ENCODE measurements at places on chromosomes 4 and X. TPM values are rescaled to one million over a fixed set of nuclear protein-coding genes. Genes with fewer than 3 reads are reported as not detected.

DNA sequence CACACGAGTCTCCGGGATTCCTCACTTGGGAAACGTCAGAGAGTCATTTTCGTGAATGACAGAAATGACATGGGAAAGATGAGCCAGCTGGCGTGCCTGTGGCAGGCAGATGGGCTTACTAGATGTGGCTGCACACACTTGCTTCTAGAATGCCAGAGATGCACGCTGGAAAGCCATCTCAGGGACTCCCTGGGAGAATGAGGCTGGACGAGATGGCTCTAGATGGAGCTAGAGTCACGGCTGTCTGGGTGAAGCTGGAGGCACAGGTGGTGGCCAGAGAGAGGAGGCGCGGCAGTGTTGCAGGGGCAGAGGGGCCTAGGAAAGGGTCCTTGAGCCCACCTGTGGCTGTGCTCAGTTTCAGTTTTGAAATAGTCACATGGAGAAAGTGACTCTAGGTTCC is 26.0 kb downstream of the TKTL1 start:
- DNase-seq = no peak

- DNase-seq = no peak
Observed at GRCh38 chr4:181659202-181659601, 584.0 kb upstream of the TENM3 start.

DNA sequence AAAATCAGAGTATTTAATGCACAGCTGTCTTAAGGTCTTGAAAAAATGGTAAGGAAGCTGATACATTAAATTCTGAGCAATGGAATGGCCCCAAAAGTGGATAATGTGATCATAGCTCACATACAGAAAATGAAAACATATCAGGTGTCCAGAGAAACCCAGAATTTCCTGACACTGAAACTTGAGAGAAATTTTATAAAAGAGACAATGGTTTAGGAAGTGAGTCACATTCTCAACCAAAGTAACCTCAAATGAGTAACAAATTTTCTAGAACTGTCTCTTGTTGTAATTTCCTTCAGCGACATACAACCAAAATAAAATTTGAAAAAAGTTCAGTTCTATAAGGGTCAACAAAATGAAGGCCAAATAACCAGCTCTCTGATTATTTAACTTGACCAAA is 37.4 kb upstream of the PACRGL start:
- no peak for DNase-seq

The EXOSC9 gene
- 12.6 TPM for total RNA-seq

- DNase-seq = no peak
Observed at GRCh38 chrX:104852241-104852640, 286.2 kb downstream of the IL1RAPL2 start.

The MAGEC3 gene
- not detected for total RNA-seq

DNA sequence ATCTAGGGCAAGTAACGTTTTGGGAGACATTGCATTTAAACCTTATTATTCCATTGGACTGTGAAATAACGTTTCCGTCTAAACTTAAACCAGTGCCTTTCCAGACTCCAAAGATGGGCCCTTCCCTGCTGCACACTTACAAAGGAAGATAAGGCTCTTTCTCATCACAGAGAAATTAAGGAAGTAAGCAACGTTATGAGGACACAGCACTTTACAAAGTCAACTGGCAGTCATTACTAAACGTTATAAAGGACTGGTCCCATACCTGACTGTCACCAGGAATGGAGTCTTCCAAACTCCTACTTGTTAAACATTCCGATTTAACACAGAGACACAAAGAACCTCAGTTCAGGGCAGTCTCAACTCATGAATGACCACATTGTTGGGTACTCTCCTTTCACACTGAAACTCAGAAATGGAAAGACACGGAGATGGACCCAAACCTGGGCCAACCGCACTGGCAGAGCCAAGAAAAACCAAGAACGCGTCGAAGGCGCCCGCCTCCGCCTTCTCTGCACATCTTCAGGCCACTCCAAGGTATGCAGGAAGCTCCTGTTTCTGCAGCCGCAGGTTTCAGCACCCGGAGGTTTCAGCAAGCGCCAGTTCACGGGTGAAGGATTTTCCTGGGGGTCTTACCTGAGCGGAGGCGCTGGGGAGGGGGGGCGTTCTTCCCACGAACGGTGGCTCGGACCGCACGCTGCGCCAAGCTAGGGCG is 670 bp downstream of the PAPSS1 start:
- no peak for DNase-seq

The SLC7A11 gene
- 1.5 TPM for total RNA-seq

DNA sequence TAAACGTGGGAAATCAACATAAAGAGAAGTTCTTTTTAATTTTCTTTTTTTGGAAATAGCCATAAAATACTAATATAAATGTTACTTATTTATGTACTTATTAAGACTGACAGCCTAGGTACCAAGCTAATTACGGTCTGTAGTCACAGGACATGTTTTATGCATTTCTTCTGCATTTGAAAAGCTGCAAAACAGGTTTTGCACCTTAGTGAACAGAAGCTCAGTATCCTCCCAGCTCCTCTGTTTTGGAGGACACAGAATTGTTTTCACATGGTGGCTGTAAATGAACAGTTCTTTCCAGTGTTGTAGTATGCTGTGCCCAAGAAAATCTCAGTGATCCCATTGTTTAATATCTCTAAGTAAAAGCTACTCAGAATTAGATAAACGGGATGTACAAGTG is 1788.0 kb upstream of the TENM3 start:
- DNase-seq = no peak

DNA sequence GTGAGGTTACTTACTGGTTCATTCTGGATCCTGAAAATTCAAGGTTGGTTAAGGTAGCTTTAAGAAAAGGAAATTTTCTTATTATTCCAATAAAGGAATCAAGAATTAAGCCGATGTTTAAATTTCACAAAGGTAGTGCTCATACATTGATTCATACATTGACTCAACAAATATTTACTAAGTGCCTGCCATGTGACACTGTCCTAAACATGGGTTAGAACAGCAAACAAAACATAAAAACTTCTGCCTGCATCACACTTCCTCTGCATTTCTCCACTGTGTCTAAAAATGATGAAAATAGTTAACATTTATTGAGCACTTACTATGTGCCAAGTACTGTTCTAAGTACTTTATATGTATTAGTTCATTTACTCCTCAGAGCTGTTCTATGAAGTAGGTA is 75.7 kb downstream of the RASL11B start:
- no peak for DNase-seq
